CD4-positive, alpha-beta T cell treated with Interleukin-17A for 1 hour (primary cell): ENCODE measurements at places on chromosomes 7 and 10.

- no peak for DNase-seq
Measured at GRCh38 chr10:76303682-76304316, 872.4 kb downstream of the LRMDA start.

DNA sequence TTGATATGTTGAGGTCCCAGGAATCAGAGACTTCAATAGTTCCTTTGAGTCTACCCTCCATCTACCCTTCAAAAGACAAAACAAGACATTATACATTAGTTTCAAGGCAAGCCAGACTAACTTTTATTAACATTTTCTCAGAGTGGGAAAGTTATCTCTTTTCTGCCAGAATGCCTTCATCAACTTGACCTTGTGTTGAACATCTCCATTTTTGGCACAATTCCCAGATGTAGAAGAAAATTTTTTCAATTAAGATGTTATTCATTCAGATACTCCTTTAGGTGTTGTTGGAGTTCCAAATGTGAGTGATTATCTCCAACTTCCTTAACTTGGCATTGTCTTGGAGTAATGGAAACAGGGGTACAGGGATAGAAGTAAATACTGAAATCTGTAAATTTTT is 59.1 kb downstream of the NRF1 start:
- no peak for DNase-seq

DNA sequence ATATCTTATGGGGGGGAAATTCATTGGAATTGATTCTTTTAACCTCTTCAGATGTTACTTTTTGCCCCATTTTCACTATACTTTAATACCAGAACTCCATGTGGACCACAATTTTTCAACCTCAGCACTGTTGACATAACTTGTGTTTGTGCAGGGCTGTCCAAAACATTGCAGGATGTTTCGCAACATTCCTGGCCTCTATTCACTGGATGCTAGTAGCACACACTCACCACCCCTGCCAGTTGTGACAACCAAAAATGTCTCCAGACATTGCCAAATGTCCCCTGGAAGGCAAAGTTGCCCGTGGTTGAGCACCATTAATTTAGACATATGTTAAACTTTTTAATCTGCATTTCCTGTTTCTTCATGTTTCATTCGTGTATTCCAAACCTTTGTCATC is 234.7 kb downstream of the GFRA1 start:
- DNase-seq: no peak

- no peak for DNase-seq
Measured at GRCh38 chr7:154568346-154568745, 434.6 kb downstream of the PAXIP1 start.

- DNase-seq: no peak
Measured at GRCh38 chr10:15541376-15541775, 170.3 kb upstream of the FAM171A1 start.

- DNase-seq: no peak
Measured at GRCh38 chr7:49166441-49166840, 242.1 kb downstream of the CDC14C start.

GRCh38 chr7:74412603-74413002 is 41.1 kb upstream of the GTF2IRD1 start:
- no peak for DNase-seq

GRCh38 chr7:47352394-47352968 is 229.4 kb downstream of the TNS3 start:
- DNase-seq: no peak

- no peak for DNase-seq
Measured at GRCh38 chr10:64206409-64206808, 685.2 kb downstream of the REEP3 start.

- no peak for DNase-seq
Measured at GRCh38 chr7:103932389-103932788, 57.1 kb downstream of the RELN start.

GRCh38 chr10:77378366-77379349 is 258.9 kb downstream of the KCNMA1 start:
- DNase-seq: no peak

GRCh38 chr7:101598422-101598985 is 30.6 kb downstream of the MYL10 start:
- DNase-seq: no peak

DNA sequence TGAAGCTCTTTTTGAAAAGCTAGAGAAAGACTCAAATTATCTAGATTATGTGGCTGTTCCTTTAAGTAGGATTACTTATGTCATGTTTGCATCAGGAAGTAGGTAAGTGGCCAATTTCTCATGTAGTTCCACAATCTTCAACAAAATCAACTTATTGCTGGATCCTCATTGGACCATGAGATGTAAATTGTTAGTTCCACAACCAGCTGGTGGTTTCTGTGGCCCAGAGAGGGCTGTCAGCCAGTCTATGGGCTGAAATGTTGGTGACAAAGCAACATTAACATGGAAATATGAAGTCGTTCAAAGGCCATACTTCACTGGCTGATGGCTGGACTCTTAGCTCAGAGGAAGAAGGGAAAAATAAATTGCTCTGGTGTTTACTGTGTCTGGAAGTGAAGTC is 157.9 kb downstream of the PLXDC2 start:
- no peak for DNase-seq
